Urinary bladder (tissue), 4 donors: ENCODE measurements at places on chromosomes 2 and 18. TPM values are rescaled to one million over a fixed set of nuclear protein-coding genes. Genes with fewer than 3 reads are reported as not detected.

CPLX4 gene
- total RNA-seq, result not detected

MAP3K19 gene
- total RNA-seq, result not detected

CAPN14 gene
- total RNA-seq, result 0.42 TPM

BMP10 gene
- total RNA-seq, result not detected

PARD6G gene
- total RNA-seq, result 14.0 TPM

TXNDC2 gene
- not detected for total RNA-seq

EIF2B4 gene
- 11.2 TPM for total RNA-seq

SCTR gene
- total RNA-seq, result not detected

REG3G gene
- total RNA-seq, result not detected

POU3F3 gene
- total RNA-seq, result 0.32 TPM

KCTD1 gene
- total RNA-seq, result 12.1 TPM

C2orf78 gene
- total RNA-seq, result not detected

PTH2R gene
- total RNA-seq, result 0.69 TPM

MPP4 gene
- 0.69 TPM for total RNA-seq

LBX2 gene
- 0.95 TPM for total RNA-seq

KIF5C gene
- 10.8 TPM for total RNA-seq

MYCN gene
- total RNA-seq, result 3.3 TPM

SULT1C4 gene
- total RNA-seq, result 31.9 TPM

CCDC141 gene
- 18.0 TPM for total RNA-seq

DNA sequence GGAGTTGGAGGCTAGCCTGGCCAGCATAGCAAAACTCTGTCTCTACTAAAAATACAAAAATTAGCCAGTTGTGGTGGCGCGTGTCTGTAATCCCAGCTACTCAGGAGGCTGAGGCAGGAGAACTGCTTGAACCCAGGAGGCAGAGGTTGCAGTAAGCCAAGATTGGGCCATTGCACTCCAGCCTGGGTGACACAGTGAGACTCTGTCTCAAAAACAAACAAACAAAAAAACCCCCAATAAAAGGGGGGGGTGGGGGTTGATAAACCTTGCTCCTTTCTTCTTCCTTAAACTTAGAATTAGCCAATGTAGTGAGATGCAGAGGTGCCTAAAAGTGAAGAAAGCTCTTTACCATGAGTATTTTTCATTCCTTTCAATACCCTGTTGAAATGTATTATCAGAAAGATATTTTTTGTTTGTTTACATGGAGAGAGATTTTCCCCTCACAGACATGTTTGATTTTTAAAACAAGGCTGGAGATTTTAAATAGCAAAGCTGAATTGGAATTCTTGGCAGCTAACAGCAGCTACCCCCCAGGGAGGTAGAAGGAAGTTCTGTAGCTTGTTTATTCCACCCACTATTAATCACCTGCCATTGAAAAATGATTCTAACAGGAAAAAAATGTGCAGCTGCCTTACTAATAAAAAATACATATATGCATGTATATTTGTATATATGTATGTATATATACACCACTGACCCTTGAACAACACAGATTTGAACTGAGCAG is 48.6 kb downstream of the GYPC start:
- no peak for DNase-seq

GRCh38 chr2:27123302-27124150 is at the start of gene ABHD1:
ABHD1 (plus strand) TSS chr2:27123815; CDS start chr2:27123949, 134 bp downstream.
- no peak for DNase-seq

DNA sequence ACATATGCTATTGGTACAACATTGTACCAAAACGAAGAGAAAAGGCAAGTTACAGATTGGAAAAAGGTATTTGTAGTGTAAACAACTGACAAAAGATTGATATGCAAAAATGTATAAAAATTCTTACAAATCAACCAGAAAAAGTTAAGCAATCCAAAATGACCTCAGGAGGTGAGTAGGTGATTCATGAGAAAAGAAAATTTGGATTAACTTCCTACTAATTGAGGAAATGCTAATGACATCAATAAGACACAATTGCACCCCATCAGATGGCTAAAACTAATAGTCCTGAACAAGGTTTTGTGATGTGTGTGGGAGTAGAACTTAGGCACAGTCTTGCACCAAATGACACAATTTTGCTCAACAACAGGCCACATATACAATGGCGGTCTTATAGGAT is 129.3 kb downstream of the COPS8 start:
- no peak for DNase-seq

DNA sequence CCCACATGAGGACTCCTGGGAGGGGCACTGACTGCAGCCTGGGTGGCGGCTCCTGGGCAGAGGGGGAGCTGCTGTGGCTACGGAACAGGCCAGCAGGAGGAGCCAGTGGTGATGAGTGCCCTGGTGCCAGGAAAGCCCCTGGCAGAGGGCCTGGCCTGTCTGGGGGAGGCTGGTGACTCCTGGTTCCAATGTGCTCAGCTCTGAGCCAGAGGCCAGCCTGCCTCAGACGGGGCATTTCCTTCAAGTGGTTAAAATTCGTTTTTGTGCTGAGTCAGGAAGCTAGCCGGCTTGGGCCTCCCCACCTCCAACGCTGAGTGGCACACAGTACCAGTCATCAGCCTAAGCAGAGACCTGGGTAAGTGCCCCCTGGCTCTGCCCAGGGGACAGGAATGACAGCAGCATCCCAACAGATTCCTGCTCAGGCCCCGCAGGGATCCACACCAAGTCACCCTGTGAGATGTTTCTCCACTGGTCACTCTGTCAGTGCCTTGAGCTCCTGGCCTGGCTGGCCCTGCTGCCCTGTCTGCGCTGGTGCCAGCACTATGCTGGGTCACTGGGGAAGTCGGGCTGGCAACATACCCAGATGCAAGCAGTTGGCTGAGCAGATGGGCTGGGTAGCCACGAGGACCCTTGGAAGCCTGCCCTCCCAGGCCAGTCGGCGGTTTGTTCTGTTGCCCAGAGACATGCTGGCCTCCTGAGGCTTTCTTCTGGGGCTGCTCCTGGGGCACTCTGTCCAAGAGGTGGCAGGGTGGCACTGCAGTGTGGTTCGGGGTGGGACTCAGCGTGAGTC is 7.1 kb upstream of the KLF11 start:
- DNase-seq, result no peak

DNA sequence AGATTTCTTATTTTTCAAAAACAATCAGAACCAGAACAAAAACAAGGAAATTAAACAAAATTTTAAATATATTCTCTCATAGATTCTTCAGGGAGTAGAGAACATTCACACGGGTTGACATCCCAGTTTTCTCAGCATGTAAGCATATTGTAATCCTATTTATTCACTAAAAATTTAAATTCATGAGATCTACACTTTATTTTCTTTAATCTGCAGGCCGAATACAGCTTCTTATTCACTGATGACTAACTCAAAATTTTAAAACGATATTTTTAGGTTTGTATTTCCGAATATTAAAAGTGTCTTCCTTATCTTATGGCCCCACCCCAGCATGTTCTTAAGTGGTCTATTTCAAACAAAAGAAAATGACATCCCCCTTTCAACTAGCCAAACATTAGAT is 262.4 kb downstream of the MEIS1 start:
- no peak for DNase-seq

DNA sequence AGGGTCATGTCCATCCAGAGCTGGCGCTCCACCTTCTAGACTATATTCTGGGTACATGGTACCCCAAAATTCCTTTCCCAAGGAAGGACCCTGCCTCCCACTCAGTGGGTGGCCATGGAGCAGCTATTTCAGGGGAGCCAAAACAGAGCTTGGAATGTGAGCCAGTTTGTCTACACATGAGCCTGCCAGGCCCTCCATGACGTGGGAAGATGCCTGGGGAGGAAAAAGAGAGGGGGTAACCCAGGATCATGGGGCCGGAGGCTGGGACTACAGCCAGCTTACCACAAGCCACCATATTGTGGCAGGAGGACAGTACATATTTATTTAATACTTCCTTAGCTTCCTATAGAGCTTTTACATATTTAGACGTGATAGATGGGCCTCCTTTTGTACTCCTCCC is 414.7 kb upstream of the TNP1 start:
- no peak for DNase-seq

- no peak for DNase-seq
Observed at GRCh38 chr2:22878121-22878520, 506.9 kb upstream of the KLHL29 start.

DNA sequence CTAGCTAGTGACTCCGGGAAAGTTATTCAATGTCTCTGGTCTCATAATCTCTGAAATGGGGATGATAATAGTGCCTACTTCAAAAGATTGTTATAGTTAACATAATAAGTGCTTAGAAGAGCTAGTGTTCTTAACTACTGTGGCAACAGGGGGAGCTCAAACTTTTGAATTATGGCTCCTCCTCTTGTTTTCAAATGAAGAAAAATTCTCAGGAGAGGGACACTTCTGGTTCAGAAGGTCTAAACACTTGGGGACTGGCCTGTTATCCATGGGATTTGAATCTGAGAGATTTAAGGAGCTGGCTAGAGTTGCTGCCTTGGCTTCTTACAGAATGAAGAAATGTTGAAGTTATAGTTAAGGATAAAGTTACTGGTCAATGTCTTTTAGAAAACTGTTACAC is 92.2 kb upstream of the ITGB6 start:
- DNase-seq, result no peak

- DNase-seq, result no peak
Observed at GRCh38 chr18:3720818-3721545, 271.0 kb downstream of the TGIF1 start.

GRCh38 chr2:144642131-144642530 is 122.2 kb upstream of the ZEB2 start:
- DNase-seq, result no peak

DNA sequence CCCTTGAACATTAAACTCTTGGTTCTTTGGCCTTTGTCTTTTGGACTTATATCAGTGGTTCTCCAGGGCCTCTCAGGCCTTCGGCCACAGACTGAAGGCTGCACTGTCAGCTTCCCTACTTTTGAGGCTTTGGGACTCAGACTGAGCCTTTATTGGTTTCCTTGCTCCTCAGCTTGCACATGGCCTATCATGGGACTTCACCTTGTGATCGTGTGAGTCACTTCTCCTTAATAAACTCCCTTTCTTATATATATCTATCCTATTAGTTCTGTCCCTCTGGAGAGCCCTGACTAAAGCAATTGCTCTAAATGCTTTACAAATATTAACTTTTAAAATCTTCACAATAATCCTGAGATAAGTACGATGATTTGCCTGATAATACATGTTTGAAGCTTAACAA is 353.6 kb upstream of the TRIB2 start:
- DNase-seq, result no peak

DNA sequence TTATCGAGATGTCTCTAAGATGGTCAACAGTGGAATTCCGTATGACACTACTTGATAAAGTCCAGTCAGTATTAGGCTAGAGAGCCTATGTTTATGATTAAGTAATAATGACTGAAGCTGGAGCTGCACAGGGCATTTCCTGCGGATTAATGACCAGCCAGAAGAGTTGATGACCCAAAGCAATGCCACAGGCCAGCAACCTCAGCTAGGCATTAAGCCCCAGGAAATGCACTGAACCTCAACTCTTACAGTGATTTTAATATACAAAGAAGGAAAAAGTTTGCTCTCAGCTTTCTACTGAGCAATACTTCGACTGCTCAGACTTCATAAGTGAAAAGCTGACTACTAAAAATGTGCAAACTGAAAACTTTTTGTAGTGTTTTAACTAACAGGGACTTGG is 3.9 kb downstream of the KCTD1 start:
- DNase-seq, result no peak

- DNase-seq, result no peak
Observed at GRCh38 chr2:17519486-17519885, 1.2 kb upstream of the RAD51AP2 start.

GRCh38 chr2:9228088-9228751 is 21.6 kb downstream of the ASAP2 start:
- DNase-seq, result no peak

GRCh38 chr2:149924028-149924427 is 336.5 kb upstream of the MMADHC start:
- DNase-seq, result no peak

- DNase-seq, result no peak
Observed at GRCh38 chr18:22346401-22346952, 71.2 kb downstream of the CTAGE1 start.

DNA sequence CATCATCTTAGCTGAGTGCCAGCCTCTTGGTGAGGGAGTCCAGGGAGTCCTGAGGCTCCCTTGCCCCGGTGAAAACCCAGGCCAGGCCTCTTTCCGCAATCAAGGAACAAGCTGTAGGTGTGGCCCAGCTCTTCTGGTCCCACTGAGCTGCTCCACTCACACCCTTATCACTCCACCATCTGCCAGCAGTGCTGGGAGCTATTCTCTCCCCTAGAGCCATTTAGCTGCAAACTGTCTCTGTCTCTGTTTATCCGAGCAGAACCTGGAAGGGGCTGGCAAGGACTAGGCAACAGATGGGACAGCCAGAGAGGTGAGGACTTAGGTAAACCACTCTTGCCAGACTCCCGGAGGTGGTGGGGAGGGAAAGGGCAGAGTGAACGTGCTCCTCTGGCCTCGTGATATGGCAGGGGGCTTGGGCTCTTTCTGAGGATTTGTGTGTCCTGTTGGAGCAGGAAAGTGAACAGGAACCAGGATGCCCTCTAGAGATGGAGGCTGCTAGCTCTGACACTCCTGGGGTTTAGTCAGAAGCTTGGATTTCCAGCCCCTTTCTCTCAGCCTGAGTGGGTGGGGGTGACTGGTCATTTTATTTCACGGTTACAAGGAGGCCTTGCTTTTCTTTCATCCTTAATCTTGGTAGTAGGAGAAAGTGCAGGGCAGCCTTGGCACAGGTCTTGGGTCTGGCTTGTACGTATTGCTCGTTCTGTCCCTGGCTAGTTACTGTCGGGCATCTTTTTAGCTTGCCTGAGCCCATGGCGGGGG is 19.6 kb downstream of the B3GNT2 start:
- DNase-seq, result no peak

- no peak for DNase-seq
Observed at GRCh38 chr2:212975333-212975732, 176.1 kb downstream of the IKZF2 start.

GRCh38 chr2:135820003-135820618 is 16.9 kb downstream of the LCT start:
- no peak for DNase-seq

- DNase-seq, result no peak
Observed at GRCh38 chr2:179290329-179290728, 25.7 kb upstream of the SESTD1 start.

DNA sequence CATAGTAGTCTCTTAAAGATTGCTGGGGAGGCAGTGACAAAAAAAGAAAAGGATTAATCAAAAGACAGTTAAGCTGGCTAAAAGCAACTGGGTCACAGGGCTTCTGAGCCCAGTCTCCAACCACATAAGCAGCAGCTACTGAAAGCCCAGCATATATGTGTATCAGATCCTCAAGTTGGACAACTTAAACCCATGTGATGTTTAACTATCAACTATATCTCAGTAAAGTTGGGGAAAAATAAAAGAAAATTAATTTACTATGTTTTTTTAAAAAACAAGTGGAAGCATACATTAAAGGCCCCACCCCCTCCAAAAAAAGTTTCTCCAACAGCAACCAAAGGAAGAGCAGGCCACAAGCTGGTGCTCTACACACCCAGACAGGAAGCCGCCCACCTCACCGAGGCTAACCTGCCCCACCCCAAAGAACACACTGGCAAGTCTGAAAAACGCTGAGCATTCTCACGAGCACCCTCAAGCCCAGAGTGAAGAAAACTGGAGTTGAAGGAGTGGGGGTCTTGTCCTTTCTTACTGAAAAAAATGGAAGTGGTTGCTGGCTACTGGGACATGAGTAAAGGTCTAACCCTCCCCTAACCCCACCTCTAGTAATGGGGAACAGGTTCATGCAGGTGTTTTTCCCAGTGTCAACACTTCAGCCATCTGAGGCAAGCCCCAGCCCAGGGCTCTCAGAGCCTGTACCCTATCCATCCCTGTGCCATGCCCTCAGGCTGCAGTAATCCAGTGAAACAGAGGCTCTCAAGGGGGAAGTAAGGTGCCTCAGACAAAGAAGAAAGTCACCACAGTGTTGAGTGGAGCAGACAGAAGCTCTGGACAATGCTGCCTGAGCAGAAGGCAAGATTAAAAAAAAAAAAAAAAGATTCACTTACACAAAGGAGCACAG is 106.3 kb downstream of the GYPC start:
- no peak for DNase-seq

GRCh38 chr2:120353591-120353898 is 7.6 kb downstream of the INHBB start:
- no peak for DNase-seq
